Activated T-cell treated with anti-CD3 and anti-CD28 coated beads, Interleukin-2, amount 50 U/mL, for 1 hour (primary cell): ENCODE measurements at places on chromosomes 12 and 14.
A peak's percentile ranks its signal among the peaks of the same experiment; 100 is the strongest.

GRCh38 chr14:104281768-104282301 is 143.4 kb downstream of the KIF26A start:
- DNase-seq = no peak

GRCh38 chr12:48194799-48195201 is 8.3 kb downstream of the OR10AD1 start:
- DNase-seq = no peak

- DNase-seq = no peak
These were observed 215.3 kb downstream of the SEC23A start for GRCh38 chr14:38887696-38888095.

- DNase-seq = peak; percentile 59
These were observed 55.2 kb downstream of the FOS start for GRCh38 chr14:75333606-75334548.

- DNase-seq = no peak
These were observed 306.6 kb downstream of the DAD1 start for GRCh38 chr14:22282417-22282816.

- DNase-seq = no peak
These were observed 57.5 kb downstream of the CCDC91 start for GRCh38 chr12:28247806-28248205.

DNA sequence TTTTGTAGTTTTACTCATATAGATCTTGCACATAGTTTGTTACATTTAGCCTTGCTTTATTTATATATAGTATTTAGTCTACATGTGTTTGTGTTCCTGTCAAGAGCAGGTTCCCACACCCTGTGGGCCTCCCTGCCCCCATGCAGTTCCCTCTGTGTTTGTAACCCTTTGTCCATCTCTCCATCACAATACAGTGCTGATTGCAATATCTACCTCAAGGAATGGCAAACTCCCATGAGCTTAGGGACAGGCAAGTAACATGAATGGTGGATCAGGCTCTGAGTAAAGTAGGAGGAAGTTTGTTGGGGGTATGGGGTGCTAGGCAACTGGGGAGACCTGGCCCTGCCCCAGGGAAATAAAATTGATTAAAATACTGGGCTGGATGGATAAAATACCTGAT is 151.9 kb upstream of the MYL2 start:
- no peak for DNase-seq
